ENCODE measurements at places on chromosomes 6 and 20.

- DNase-seq = no peak
Observed at GRCh38 chr6:132131758-132132157, 180.6 kb upstream of the CCN2 start.

DNA sequence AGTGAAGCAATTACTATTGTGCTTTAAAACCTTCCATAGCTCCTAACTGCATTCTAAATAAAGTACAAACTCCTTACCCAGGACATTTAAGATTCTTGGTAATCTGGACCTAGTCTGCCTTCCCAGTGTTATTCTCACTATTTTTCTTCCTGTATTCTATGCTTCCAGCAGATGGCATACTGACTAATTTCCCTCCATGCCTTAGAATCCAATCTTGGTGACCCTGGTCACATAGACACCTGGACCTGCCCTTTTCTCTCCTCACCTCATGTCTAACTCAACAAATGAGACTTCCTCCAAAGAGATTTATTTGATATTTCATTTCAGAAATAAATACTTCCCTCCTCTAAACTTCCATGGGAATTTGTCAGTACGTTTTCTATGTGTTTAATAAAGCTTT is 25.8 kb downstream of the ROS1 start:
- no peak for DNase-seq

DNA sequence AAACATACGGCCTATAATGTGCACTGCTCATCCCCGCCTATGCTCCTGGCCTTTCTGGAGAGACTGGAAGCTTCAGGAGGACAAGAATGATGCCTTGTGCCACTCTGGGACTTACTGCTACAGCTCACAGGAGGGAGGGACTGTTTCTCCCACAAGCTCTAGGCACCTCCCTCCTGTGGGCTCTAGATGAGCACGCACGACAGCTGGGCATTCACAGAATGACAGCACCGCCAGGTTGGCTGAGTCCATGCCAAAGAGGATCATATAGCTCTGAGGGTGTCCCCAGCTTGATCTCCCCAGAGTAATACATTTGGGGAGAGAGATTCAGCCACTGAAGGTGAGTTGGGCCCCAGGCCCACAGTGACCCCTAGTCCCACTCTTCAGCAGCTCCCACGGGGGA is 10.1 kb upstream of the PGC start:
- DNase-seq = no peak

GRCh38 chr6:156351346-156351966 is 425.7 kb upstream of the ARID1B start:
- DNase-seq = no peak

DNA sequence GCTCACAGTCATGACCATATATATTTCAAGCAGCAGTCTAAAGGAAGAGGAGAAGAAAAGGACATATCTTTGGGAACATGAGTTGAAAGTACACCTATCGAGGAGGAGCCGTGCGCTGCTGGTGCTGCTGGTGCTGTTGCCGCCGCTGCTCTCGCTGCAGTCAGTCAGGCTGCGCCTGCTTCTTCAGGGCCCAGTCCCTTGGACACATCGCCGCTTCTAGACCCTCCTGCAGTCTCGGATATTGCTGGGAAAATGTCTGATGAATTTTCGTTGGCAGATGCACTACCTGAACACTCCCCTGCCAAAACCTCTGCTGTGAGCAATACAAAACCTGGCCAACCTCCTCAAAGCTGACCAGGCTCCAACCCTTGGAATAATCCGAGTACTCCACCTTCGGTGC is 8.2 kb upstream of the ASCC3 start:
- no peak for DNase-seq

- DNase-seq = no peak
Observed at GRCh38 chr6:16754876-16755275, 6.4 kb downstream of the ATXN1 start.
